Stimulated activated CD8-positive, alpha-beta memory T cell treated with anti-CD3 and anti-CD28 coated beads, Interleukin-4, amount 100 ng/mL, for 48 hours (primary cell): ENCODE measurements at places on chromosomes 6 and 20.

DNA sequence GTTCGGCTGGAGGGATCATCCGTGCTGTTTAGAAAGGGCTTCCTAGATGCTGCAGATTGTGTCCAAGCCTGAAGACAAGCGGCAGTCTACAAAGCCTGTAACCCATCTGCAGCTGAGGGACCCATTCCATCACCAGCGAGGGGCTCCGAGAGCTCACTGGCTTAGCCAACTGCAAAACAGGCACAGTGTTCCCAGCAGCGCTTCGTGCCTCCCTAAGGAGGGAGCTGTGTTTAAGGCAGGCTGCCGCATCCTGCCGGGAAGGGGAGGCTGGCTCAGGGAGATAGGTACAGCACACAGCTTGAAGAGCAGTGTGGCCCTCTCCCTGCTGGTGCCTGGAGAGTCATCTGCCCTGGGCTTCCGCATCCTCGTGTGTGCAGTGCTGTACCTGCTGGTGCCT, 32.4 kb downstream of the DUSP22 start:
- no peak for DNase-seq

GRCh38 chr6:131765081-131765803, 42.6 kb upstream of the ENPP1 start:
- no peak for DNase-seq

- DNase-seq, result no peak
Measured at GRCh38 chr6:9233226-9233625, 797.9 kb upstream of the SLC35B3 start.

DNA sequence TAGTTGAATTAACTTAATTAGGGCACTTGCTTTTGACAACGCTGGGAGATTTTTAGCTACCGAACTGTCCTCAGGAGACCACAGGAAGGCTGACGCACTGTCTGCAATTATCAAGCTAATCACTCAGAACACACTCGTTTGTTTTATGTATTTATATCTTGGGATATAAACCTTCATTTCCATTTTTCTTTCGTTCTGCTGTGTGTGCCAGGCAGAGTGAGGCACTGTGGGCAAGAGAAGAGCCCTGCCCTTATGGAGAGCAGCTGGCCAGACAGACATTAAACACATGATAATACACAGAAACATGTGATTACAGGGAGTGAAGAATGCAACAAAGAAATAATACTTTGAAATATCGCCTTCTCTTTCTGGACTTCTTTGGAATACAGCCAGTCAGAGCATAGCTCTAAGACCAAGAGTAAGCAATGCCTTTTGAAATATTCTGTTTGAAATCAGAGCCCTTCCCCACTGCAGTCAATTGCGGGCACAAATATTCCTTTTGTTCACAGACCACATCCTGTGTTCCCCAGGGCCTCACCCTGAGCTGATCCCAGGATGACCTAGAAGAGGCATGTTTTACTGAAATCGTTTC, 96.8 kb downstream of the ANKRD60 start:
- DNase-seq, result no peak

DNA sequence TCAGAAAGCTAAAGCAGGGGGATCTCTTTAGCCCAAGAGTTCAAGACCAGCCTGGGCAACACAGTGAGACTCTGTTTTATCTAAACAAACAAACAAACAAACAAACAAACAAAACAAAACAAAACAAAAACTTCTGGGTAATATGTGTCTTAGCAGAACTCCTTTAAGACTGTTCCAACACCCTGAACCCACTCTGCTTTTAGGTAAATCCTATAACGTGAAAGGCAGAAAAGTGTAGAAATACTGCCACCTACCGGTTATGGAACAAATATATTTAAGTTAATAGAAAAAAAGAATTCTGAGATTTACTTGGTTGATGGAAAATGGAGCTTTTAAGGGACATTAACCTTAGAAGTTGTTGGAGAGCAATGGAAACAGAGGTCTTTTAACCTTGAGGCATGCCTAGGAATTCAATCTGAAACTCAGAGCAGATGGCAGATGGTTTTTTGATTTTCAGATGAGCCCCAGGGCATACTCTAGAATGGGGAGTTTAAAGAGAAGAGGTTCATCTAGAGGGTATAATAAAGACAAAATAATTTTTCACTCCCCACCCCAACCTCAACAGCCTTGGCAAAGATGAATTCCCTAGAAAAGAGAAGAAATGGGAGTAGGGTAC, 38.5 kb downstream of the SOD2 start:
- no peak for DNase-seq

DNA sequence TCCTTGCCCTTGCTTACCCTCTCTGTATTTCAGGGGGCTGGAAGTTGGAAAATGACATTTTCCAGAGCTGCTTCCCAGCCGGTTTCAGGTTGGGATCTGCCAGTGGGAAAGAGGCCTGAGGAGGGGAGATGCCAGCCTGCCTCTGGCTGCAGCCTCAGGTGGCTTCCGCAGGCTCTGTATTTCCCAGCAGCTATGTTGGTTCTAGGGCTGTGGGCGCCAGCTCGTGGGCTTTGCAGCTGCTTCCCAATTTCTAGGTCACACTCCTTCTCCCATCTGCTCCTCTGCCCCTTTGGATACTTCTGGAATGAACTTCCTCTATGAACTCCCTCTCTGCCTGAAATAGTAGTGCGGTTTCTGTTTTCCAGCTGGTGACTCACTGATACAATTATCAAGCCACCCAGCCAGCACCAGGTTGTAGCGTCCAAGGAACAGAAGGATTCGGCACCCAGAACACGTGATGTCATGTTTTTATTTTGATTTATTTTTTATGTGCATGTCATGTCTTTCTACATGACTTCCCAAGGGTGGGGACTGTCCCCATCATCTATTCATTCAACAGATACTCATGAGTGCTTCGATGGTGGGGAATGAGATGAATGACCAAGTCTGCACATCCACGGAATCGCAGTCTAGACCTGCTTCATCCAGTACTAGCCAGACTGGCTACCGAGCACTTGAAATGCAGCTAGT, 38.0 kb downstream of the TGM2 start:
- no peak for DNase-seq

DNA sequence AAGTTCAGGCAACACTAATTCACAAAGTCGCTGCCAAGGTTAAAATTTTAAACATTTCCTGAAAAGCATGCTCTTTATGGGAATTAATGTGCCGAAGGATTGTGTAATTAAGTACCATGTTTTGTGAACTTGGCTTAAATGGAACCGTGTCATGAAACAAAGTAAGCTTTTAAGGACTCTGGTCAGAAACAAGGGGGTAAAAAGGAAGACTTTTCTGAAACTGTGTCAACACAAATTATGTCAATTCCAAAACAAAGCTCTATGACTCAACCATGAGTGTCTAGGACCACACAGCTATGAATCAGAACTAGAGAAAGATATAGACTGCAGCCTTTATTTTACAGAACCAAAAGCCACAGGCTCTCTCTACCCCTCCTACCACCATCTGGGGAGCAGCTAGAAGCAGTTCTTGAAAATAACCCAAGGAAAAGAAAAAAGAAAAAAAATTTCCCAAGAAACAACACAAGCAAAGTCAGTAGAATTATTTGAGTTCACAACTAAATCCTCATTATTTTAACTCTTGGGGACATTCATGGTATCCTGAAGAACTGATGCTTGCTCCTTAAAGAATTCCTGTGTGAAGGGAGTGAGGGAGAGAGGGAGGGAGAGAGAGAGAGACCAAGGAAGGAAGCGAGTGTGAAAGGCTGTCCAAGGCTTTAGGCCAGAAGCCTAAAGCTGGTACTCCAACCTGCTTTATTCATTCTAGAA, 81.9 kb downstream of the ZMYND8 start:
- DNase-seq, result peak; percentile 37

DNA sequence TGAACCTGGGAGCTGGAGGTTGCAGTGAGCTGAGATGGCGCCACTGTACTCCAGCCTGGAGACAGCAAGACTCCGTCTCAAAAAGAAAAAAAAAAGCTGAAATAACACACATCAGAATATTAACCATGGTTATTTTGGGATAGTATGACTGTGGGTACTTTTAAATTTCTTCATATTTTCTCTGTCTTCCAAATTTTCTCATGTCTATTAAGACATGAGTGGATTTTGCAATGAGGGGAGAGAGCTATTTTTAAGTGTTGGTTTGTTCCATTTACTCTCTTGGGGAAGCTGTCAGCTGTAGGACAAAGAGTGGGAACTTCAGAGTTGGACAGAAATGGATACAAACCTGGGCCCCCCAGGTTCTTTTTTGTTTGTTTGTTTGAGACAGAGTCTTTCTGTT, 10.3 kb downstream of the ADISSP start:
- DNase-seq, result no peak

GRCh38 chr6:42453654-42454427, 2.1 kb upstream of the TRERF1 start:
- DNase-seq, result no peak

DNA sequence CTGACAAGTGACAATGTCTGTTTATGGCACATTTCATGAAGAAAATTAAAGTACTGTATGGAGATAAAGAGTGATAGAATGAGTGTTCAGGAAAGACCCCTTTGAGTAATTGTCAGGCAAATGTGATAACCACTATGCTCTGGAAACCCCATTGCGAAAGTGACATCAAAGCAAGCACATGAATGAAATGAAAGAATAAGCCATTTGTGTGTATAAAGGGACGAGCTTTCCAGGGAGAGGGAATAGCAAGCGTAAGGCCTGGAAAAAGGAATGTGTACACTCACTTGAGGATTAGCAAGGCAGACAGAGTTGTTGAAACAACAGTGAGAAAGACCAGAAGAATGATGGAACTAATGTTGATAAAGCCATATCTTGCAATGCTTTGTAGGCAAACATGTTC, 490.0 kb downstream of the GRIK2 start:
- DNase-seq, result no peak

GRCh38 chr6:131565056-131565455, 8.0 kb upstream of the ARG1 start:
- DNase-seq, result no peak

DNA sequence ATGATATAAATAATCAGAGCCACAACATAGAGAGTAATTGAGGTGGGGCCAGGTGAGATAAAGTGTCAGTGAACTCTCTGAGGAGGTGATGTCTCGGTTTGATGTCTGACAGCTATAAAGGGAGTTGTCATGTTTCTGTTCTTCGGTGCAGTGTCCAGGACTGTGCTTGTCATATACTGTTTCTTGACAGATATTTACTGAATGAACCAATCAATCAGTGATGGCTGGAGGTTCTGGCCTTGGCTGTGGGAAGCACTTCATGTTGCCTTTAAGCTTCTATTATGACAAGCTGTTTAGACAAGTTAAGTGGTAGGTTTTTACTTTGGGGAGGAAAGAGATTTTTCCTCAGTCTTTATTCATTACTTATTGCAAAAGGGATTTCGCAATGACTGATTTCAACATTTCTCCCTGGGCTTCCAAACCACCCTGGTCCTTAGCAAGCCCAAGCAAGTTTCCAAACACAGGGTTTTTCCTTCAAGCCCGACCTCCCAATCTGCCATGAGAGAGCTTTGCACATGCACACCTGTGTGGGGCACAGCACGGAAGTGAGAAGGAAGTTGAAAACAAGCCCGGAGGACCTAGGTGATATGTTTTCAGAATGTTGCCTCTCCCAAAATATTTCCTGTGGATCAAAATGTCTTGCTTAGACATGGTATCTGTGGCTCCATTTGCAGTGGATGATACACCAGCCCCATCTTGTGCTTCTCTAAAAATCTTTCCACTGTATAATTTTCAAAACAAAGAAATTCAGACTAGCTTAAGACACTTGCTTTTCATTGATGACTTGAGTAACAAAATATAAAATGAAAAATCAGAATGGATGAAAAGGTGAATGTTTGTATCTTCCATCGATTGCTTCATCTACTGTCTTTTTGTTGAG, 567.3 kb upstream of the BTBD3 start:
- DNase-seq, result no peak

DNA sequence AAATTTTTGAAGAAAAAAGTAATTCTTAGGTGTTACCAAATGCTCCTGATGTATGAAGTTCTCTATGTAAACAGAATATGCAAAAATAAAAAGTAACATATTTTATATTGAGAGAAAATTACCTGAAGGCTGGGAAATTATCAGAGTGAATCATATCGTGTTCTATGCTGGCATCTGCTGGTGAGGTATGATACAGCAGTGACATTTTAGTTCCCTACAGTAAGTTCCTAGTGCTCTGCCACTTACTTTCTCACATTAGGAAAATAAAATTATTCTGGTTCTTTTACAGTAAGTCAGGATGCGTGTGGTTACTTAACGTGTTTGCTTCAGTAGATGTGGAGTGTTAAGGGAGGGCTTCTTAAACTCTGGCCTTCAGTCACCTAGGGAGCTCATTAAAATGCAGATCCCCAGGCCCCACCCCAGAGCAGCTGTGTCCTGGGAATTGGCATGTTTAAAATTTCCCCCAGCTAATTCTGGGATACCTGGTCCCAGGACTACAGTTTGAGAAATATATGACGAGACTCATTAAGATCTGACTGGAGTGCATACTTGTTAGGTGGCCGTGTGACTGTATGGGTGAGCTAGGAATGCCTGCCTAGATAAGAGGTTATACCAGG, 3.2 kb downstream of the ACTR5 start:
- DNase-seq, result no peak

GRCh38 chr6:85068221-85068620, 303.8 kb upstream of the TBX18 start:
- no peak for DNase-seq

DNA sequence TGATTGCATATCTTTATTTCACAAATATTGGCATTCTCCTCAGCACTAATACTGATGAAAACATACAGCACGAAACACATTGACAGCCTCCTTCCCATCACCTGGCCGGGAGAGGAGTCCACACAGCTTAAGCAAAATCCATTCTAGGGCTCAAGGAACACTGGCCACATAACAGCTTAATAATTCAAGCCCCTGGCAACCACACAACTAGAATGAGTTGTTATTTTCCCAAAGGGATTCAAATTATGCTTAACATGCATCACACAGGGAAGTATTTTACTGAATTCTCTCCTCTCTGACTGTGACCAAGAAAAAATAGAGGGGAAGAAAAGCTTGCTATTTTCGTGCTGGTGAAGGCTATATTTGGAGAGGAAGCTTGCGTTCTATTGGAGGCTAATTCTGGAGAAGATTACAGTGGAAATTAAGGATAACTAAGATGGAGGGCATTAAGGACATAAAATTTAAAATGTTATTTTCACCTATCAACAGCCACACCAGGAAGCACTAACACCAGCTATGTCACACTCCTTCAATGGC, 198.5 kb downstream of the ADGRG6 start:
- DNase-seq, result no peak

DNA sequence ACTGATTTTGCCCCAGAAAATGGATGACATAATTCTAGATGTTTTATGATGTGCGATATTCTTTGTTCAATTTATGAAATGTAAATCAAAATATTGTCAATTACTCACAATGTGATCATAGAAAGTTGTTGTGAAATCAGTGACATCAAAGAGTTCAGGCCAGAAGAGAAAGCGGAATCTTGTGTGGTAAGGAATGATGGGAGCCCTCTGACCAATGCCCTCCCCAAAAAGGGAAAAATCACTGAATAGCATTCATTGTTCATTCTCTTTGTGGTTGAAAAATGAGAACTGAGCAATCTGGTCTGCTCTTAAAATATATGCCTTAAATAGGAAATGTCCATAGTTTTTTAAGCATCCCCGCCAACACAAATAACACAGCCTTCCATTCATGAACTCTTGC, 247.1 kb upstream of the GRIK2 start:
- no peak for DNase-seq

- DNase-seq, result no peak
Measured at GRCh38 chr6:54987633-54988290, 141.2 kb downstream of the FAM83B start.
